NCI-H446 (cell line): ENCODE measurements at places on chromosomes 6 and 20.
A peak's percentile ranks its signal among the peaks of the same experiment; 100 is the strongest.

DNA sequence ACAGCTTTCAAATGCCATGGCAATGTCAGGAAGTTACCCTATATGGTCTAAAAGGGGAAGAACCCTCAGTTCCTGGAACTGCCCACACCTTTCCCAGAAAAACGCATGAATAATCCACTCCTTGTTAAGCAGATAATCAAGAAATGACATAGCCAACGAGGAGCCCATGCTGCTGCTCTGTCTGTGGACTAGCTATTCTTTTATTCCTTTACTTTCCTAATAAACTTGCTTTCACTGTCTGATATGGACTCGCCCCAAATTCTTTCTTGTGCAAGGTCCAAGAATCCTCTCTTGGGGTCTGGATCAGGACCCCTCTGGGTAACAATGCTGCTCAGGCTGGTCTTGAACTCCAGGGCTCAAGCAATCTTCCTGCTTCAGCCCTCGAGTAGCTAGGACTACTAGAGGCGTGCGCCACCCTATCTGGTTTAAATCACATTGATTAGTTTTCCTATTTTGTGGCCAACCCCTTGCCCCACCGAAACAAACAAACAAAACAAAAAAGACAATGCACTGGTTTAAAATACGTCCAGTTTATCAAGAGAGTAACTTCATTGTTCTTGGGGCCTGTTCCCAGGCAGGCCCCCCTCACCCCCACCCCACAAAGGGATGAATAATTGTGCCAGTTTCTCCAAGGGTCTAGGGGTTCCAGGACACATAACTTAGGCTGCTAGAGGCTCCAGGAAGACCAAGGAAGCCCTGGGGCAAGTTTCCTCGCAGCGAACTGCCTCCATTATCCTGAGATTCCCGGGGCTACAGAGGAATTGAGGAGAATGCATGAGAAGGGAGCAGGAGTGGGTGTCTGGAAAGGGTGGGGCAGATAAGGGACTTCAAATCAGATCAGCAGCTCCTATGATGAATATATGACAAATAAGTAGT, 10.1 kb upstream of the AKAP12 start:
- no peak for DNase-seq

GRCh38 chr6:113110211-113110610, 746.9 kb upstream of the MARCKS start:
- DNase-seq, result no peak

- DNase-seq, result no peak
Observed at GRCh38 chr6:149319422-149319821, 1.9 kb downstream of the TAB2 start.

DNA sequence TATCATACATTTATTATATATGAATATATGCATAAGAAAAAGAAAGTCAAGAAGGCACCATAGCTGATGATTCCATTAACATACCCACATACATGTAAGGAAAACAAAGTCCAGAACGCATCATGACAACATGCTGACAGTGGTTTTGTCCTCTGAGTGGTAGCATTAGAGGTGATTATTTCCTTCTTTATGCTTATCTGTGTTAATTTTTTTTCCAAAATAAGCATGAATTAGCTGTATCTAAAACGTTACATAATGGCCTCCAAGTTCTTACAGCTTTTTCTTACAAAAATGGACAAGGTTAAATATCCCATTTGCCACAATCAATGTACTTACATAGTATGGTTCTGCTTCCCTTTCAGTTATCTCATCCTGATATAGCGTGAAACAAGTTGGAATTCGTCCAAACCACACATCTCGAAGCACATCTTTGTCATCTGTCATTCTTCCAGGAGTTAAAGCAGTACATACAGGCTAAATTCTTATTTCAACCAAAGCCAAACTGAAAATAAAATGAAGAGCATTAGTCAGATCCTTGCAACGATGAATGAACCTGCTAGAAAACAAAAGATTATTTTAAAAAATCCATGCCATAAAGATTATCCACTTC, 9.7 kb downstream of the ATG5 start:
- no peak for DNase-seq

DNA sequence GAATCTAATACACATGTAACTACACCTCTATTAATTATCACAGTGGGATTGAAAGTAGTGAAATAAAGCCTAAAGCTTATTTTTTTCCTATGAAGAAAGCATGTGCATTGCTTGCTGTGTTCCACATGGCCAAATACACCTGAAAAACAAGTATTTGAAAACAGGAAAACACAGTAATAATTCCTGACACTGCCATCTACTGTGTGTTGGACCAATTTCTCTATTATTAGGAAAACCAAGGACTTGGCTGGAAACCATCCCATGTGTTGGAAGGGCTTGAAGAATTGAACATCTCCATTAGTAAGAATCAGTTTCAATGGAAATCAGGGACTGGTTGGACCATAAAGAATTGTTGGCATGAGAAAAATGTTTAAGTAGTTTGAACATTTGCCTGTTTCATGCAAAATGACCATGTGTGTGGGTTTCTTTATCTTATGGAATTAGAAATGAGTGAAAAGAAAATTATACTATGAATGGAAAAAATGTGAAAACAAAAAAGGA, 124.1 kb downstream of the PHF3 start:
- no peak for DNase-seq

DNA sequence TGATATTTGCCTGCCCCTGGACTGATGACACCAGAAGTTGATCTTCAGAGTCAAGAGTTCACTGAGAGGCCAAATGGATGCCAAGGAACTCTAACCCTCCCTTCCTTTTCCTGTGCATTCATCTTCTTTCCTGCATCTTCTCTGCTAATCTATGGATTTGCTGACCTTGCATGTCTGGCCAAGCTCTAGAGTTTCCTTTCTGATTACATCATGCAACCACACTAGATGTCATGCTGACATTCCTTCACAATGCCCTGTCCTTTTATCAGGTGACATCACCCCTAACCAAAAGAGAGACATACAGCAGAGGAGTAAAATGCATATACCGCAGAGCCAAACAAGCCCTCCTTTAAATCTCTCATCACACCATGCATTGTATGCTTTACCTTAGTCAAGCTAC, 487.6 kb downstream of the TFAP2A start:
- no peak for DNase-seq

DNA sequence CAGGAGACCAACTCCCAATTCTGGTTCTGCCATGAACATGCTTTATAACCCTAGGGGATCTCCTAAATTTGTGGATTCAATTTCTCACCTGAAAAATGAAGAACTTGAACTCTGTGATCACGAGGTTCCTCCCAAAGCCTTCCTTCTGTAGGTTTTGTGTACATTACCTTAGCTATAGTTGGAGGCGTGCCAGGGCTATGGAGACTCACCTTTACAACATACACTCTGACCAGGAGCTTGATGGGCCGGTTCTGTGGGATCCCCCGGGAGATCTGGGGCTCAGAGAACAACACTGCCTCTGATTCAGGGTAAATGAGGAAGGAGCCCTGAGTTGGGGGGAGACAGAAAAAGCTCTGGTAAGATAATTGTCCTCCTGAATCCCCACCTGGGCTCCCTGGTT, 34.1 kb downstream of the ERGIC3 start:
- DNase-seq, result no peak

DNA sequence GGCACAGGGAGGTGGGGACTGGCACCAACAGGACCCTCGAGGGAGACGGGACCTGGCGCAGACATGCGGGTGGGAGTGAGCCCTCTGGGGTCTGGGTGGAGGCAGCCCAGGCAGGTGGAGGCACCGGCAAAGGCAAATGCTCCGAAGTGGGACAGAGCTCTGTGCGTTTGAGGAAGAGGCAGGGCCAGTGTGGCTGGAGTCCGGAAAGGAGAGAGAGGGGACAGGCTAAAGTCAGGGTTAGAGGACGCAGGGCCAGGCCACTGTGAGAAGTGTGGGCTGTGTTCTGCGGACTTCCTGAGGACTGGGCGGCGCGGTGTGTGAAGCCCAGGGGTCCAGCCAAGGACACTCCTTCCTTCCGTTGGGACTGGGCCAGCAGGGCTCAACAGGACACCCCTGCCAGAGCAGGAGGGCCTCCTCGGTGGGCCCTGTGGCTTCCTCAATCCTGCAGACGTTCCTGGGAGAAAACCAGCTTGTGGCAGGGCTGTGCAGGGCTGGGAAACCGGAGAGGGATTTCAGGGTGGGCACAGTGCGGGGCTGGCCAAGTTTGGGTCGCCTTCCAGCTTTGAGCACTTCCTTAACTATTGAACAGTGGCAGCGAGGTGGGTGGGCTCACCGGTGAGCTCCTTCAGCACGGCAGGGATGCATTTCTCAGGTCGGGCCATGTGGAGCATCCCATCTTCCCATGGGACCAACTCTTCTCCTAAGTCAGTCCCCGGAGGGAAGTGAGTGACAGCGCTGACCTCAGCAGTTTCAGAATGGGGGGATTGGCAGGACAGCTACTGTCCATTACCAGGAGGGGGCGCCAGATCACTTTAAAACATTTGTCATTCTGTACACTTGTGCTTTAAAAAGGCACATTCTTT, 22.5 kb downstream of the MOCS3 start:
- DNase-seq, result peak; percentile 33

DNA sequence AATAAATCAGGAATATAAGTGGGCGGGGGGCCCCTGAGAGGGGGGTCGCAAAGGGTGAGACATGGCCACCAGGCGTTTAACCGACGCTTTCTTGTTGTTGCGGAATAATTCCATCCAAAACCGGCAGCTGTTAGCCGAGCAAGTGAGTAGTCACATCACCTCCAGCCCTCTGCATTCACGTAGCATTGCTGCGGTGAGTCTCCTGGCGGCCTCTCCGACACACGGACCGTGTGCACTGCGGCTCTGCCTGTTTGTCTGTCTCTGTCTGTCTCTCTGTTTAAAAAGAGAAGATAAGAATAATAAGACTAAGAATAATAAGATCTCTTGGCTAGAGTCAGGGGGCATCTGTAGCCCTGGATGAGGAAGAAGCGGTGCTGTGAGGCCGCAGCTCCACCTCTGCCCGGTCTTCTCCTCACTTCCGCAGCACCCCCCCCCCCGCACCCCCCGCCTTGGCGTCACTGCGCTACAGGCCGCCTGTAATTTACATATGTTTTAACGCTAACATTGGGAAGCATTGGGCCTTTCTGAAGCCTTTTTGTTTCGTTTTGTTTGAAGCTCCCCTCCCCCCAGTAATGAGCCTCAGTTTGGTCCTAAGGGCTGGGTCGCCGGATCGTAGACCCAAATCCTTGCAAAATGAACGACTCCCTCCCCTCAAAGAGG, 993 bp downstream of the STX16 start:
- DNase-seq, result peak; percentile 21
